Inflammatory macrophage treated with lipopolysaccharide for 1 hour (primary cell): ENCODE measurements at places on chromosomes 12 and 14.
A peak's percentile ranks its signal among the peaks of the same experiment; 100 is the strongest.

DNA sequence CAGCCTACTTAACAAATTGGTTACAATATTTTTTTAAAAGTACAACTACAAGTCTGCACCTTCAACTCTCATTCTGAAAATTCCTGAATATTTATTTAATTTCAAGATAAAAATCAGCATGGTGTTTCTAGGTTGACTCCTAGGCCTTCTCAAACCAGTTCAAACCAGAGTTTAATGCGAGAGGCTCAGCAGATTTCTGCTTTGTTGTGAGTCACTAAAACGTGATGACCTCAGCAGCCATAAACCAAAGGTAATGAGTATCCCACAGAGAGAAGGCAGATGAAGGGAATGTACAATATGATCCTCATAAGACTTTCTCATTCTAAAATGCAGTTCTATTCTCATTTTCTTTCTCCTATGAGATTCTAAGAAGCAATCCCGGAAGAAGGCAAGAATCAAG lies 1.5 kb downstream of the PRDM4 start:
- DNase-seq, result peak; percentile 57

- DNase-seq, result no peak
Measured at GRCh38 chr14:100782516-100783320, 43.2 kb upstream of the MEG3 start.

DNA sequence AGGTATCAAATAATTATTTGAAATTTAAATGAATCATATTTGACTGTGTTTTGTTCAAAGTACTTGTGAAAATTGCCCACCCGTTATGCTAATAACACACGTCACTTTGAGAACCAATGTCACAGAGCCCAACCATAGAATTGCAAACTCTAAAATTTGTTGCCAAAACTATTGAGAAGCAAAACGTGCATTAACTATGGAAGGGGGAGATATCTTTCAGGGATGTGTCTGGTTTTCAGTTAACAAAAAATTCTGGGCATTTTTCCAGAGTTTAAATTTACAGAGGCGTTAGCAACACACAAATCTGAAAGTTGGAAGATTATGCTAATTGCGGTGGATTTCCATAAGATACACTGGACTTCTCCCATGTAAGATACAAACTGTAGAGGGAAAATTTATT lies 371.8 kb upstream of the E2F7 start:
- DNase-seq, result no peak

DNA sequence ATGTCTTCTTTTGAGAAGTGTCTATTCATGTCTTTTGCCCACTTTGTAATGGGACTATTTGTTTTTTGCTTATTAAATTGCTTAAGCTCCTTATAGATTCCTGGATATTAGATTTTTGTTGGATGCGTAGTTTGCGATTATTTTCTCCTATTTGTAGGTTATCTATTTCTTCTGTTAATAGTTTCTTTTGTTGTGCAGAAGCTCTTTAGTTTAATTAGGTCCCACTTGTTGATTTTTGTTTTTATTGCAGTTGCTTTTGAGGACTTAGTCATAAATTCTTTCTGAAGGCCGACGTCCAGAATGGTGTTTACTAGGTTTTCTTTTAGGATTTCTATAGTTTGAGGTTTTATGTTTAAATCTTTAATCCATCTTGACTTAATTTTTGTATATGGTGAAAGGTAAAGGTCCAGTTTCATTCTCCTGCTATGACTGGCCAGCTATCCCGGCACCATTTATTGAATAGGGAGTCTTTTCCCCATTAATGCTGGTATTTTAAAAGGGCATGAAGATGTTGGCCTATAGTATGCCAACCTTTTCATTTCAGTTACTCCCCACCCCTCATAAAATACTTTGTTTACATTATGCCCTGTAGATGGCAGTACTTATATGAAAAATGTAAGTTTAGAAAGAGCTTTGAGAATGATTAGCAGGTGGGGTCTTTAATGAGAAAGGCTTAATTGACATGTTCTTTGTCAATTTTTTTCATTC lies 62.9 kb upstream of the PSMA6 start:
- no peak for DNase-seq
